Mammary epithelial cell (primary cell): ENCODE measurements at places on chromosomes 5 and 9. TPM values are rescaled to one million over a fixed set of nuclear protein-coding genes. Genes with fewer than 3 reads are reported as not detected.

HMMR gene
- polyA plus RNA-seq = 14.7 TPM

GRCh38 chr9:109314011-109314531 lies 6.8 kb downstream of the EPB41L4B start:
- no peak for DNase-seq

GRCh38 chr5:33726422-33727165 lies 165.2 kb downstream of the ADAMTS12 start:
- DNase-seq = peak; percentile 42

DNA sequence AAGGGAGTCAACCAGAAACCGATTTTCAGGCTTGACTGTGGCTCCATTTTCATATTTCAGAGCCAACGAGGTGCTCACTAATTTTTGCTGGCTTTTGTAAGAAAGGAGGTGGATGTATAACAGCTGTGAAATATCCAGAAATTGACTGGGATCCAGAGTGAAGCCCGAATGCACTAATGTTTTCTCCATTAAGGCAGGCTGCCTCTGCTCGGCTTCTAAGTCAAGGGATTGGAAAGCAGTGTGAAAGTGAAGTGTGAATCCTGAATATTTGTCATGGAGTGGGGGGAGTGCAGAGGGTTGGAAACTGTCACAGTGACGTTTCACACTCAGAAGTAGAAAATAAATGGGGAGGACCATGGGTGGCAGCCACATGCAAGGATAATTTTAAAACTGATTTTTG lies 237.4 kb downstream of the GOLPH3 start:
- DNase-seq = no peak
